Thoracic aorta (tissue), 2 donors: ENCODE measurements at places on chromosomes 5 and 9. TPM values are rescaled to one million over a fixed set of nuclear protein-coding genes. Genes with fewer than 3 reads are reported as not detected.

The HACD4 gene
- total RNA-seq = 2.0 TPM

The ISL1 gene
- not detected for total RNA-seq

The JAKMIP2 gene
- 1.6 TPM for total RNA-seq

The C9 gene
- not detected for total RNA-seq
